ENCODE measurements at places on chromosomes 3 and 15.

- no peak for DNase-seq
Observed at GRCh38 chr15:62896380-62896866, 146.1 kb upstream of the TPM1 start.

DNA sequence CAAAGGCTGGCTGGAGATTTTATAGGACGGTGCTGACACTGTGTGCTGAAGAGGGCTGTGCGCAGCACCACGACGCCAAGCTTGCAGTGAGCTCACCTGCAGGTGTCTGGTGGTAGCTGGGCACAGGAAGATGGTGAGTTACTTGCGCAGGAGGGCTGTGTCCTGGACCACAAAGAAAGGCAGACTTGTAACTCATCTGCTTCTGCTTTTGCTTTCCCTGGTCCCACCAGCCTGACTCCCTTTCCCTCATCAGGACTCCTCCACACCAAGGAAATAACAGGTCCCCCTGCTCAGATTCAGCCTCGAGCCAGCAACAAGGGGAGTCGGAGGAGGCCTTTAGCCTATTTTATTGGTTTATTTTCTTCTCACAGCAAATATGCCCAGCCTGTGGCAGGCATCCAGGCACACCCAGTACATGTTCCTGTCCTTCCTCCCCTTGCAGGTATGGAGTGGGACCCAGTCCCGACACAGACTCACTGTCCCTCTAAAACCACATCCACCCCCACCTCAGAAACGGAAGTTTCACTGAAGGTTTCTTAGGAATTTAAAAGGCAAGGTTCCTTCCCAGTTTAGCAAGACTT, 35.6 kb upstream of the FLNB start:
- DNase-seq = no peak

DNA sequence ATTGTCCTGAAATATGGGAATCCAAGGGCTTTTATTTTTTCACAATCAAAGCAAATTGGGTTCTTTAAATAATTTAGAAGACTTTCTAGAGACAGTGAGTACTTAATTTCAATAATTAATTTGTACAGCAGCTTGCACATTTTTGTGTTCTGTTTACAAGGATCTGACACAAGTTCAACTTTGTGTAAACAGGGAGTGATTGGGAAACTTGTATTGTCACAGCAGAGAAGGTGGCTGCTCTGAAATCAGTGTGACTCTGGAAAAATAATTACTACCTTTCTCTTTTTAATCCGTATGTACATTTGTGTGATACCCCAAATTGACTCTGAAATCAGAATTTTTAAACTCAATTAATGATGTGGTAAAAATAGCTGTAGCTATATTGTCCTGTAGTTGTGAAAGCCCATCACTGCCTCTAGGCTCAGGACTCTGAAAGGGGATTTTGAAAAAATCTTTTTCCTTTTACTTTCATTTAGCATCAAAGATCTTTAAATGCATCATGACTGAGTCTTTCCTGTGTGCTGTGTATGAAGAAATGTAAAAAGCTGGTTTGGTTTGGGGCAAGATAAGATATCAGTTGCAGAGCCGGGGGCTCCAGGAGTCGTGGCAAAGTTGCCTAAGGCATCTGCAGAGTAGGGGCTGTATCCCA, 45.1 kb downstream of the MFSD1 start:
- DNase-seq = no peak

DNA sequence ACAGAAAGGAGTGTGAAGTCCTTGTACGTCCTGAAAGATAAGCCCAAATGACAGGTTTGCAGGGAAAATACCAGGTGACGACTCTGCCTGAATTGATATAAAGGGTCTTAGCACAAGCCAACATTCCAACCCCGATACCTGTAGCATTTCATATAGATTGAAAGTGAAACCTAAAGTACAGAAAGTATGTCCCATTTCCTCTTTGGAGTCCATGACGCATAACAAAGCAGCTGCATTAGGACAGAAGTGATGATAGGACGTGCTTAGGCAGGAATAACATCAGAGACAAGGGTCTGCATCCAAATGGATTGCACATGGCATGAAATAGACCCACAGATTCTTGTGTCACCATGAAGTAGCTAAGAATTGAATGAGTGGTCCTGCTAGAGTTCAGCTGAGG, 187.0 kb upstream of the ROBO1 start:
- no peak for DNase-seq

- DNase-seq = no peak
Observed at GRCh38 chr3:194443901-194444300, 42.9 kb downstream of the ATP13A3 start.

- DNase-seq = no peak
Observed at GRCh38 chr3:29324180-29324651, 43.3 kb downstream of the RBMS3 start.

DNA sequence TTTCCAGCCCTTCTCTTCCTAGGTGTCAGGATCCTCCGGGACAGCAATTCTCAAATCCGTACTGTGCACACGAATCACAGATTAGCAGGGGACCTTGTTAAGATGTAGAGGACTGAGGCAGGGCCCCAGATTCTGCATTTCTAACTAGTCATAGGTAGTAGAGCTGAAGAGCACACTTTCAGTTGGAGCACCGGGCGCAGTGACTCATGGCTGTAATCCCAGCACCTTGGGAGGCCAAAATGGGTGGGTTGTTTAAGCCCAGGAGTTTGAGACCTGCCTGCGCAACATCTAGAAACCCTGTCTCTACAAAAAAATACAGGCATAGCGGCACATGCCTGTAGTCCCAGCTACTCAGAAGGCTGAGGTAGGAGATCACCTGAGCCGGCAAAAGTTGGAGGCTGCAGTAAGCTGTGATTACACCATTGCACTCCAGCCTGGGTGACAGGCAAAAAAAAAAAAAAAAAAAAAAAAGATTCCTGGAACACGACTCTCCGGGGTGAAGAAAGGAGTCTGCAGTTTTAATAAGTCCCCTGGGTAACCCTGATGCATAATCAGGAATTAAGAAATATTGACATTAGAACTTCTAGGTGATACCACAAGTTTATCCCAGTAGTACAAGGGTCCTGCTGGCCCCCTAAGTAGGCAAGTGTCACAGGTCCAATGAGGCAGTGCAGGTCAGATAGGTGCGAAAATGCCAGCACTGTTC, 21.4 kb upstream of the IGDCC3 start:
- DNase-seq = no peak

All from RKO (cell line).